Stimulated activated naive CD8-positive, alpha-beta T cell treated with anti-CD3 and anti-CD28 coated beads, Interleukin-15, amount 100 ng/mL, for 72 hours (primary cell): ENCODE measurements at places on chromosomes 5 and 9.

DNA sequence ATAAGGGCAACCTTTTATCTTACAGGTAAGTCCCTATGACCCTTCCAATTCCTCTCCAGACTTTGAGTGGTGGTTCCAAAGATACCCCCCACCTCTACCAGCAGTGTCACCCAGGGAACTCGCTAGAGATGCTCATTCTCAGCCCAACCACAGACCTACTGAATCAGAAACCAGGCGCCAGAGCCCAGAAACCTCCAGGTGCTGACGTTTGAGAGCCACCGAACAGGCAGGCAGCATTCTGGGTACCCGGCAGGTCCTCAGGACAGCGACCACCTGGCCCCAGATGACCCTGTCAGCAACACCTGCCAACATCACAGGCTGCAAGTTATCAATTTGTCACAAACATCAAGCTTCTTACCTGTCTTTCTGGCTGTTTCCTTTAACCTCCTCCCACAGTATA is 19.5 kb downstream of the RAPGEF1 start:
- DNase-seq, result no peak

GRCh38 chr5:95043234-95043633 is 241.7 kb downstream of the MCTP1 start:
- no peak for DNase-seq

- DNase-seq, result no peak
These were observed 77.6 kb downstream of the SIL1 start for GRCh38 chr5:139120521-139120920.

- no peak for DNase-seq
These were observed 62.0 kb downstream of the RNF130 start for GRCh38 chr5:180009581-180009980.

- peak; percentile 24 for DNase-seq
These were observed 6.1 kb downstream of the PRRX2 start for GRCh38 chr9:129671519-129671918.

- no peak for DNase-seq
These were observed 355.1 kb upstream of the DAB2 start for GRCh38 chr5:39779831-39780230.

DNA sequence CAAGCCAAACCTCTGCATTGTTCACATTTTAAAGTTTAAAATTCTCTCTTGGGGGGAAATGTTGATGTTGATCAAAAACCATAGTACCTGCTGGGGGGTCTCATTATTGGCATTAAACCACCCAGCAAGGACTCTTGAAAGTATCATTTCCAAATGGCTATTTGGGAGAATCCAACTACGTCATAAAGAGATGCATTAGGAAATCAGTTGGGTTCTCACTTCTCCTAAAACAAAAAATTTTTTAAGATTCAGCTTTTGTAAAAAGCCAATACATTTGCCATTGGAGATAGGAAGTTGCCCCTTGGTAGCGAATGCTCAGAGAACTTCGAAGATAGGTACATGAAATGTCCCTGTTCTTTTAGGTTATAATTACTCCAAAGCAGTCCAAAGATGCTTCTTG is 96.4 kb downstream of the GNAQ start:
- DNase-seq, result no peak

- peak; percentile 64 for DNase-seq
These were observed at the start of gene AQP3 for GRCh38 chr9:33446946-33447798. Gene AQP3 (minus strand): TSS chr9:33447593. CDS start chr9:33447530, 63 bp downstream.

GRCh38 chr5:126263591-126264184 is 159.5 kb upstream of the GRAMD2B start:
- DNase-seq, result no peak

- DNase-seq, result no peak
These were observed 30.4 kb downstream of the DPYSL3 start for GRCh38 chr5:147479444-147479843.

DNA sequence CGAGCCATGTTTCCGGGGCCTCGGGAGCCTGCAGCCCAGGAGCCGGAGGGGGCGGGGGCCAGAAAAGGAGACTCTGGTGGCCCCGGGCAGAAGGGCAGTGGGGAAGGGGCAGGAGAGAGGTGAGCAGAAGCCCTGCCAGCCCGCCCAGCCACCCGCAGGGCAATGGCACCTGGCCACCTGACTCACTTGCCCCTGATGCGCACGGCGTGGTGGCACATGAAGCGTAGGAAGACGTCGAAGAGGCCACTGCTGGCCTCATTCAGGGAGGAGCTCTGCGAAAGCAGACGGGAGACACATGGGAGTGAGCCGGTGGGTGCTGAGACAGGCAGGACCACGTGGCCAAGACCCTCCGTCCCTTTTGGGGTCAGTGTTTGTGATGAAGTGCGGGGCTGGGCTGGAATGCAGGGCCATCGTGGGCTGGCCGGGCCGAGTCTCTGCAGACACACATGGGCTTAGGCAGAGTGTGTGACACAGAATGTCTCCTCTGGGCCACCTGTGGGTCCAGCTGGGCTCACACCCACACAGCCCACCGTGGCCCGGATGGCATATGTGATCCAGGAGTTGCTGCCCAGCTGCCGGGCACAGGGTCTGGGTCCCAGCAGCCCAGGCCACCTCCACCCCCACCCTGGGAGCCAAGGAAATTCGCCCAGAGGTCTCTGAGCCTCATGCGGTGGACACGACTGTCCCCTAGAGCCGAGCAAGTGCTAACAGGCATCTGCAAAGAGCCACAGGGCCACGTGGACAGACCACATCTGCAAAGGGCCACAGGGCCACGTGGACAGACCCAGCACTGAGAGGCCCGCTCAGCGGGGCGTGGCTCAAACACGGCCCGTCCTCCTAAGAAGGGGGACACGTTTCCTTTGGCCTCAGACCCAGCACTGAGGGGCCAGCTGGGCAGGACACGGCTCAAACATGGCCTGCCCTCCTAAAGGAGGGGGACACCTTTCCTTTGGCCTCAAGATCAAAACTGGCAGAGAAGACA is 23.6 kb downstream of the TERT start:
- no peak for DNase-seq

- DNase-seq, result no peak
These were observed 45.7 kb downstream of the TSPAN17 start for GRCh38 chr5:176692839-176693476.

DNA sequence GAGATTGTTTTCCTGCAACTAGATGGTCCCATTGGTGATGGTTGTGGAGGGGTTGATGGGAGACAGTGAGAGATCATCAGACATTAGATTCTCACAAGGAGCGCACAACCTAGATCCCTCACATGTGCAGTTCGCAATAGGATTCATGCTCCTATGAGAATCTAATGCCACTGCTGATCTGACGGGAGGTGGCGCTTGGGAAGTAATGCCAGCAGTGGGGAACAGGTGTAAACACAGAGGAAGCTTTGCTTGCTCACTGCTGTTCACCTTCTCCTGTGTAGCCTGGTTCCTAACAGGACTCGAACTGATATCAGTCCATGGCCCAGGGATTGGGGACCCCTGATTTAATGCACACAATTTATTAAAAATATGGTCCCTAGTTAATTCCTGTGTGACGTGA is 18.8 kb downstream of the SNCAIP start:
- no peak for DNase-seq

- no peak for DNase-seq
These were observed 294.7 kb downstream of the CHSY3 start for GRCh38 chr5:130198927-130199326.

DNA sequence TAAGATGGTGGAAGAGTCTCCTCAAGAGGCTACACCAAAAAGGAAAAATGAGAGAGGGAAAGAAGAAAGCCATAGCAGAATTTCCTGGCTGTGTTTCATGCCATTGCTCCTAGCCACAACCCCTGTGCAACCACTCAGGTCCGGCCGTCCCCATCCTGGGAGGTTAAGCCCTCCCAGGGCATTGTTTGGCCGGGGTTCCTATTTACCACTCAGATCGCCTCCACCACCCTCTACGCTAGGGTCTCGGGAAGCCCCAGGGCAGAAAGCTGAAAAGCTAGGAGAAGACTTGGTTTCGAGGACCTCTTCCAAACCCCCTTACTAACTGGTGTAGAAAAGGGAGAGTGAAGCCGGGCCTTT is 715 bp downstream of the RC3H2 start:
- DNase-seq, result no peak

GRCh38 chr5:44245935-44246334 is 143.3 kb downstream of the FGF10 start:
- DNase-seq, result no peak

DNA sequence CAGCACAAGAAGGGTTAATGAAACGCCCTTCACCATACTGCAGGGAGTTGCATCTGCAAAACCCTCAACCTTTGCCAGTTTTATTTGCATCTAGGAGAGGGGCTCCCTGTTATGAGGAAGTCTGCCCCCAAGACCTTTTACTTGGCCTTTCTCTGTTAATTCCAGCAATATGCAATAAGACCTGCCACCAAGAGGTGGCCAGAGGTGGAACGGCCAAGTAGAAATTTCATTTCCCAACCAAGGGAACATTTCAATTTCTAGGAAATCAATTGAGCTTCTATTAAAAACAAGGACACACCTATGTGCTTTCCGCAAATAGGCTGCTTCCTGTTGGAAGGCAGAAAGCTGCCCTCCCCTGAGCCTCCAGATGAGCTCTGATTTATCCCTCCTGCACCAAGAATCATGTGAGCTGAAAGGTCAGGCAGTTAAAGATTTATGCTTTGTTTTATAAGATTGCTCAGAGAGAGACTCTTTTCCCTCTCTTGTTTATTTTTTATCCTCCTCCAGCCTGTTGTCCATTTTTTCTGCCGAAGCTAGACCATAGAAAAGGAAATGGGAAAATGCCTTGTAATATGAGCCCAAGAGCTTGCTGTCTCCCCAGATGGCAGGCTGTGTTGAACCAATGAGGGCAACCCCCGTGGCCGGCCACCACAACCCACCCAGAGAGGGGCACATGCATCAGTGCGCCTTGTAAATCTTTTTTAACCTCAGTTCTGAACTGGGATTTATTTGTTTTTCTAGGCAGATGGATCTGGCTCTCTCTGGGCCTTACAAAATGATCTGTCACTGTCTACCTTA is 572.8 kb downstream of the TLE1 start:
- no peak for DNase-seq

DNA sequence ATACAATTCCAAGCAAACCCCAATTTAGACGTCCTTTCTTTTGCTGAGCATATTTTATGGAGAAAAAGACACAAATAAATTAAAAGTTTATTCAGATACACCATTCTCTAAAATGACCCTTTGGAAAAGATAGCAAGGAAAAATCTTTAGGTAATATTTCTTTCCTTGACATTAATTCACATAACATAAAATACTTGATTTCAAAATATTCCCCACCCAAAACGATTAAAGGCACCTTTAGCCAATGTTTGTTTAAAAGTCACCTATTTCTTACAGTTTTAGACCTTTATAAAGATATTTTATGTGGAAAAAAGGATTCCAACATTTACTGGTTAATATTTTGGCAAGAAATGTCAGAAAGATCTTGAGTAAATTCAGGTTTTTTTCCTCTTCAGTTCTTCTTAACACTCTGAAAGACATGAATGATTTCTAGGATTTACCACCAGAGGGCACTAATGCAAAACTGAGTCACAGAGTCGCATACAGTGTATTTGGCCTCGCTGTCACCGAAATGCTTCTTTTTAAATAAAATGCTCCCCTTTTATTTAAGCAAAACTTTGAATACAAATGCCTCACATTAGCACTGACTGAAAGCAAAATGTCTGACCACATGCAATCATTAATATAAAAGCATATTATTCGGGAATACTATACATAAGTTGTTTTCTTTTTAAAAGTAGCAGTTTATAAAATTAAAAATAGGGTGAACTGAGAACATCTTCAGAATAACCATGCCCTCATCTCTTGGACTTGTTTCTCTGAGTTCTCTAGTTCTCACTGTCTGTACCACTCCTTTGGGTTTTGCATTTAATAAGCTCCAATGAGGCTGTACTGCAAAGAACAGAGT is 122.5 kb downstream of the SLC1A3 start:
- no peak for DNase-seq

DNA sequence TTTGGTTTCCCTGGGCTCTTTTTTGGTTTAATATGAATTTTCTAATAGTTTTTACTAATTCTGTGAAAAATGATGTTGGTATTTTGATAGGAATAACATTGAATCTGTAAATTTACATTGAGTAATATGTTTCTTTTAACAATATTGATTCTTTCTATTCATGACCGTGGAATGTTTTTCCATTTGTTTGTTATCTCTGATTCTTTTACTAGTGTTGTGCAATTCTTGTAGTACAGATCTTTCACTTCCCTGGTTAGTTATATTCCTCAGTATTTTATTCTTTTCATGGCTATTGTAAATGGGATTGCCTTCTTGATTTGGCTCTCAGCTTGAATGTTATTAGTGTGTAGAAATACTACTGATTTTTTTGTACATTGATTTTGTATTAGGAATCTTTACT is 137.9 kb downstream of the PRR16 start:
- DNase-seq, result no peak

DNA sequence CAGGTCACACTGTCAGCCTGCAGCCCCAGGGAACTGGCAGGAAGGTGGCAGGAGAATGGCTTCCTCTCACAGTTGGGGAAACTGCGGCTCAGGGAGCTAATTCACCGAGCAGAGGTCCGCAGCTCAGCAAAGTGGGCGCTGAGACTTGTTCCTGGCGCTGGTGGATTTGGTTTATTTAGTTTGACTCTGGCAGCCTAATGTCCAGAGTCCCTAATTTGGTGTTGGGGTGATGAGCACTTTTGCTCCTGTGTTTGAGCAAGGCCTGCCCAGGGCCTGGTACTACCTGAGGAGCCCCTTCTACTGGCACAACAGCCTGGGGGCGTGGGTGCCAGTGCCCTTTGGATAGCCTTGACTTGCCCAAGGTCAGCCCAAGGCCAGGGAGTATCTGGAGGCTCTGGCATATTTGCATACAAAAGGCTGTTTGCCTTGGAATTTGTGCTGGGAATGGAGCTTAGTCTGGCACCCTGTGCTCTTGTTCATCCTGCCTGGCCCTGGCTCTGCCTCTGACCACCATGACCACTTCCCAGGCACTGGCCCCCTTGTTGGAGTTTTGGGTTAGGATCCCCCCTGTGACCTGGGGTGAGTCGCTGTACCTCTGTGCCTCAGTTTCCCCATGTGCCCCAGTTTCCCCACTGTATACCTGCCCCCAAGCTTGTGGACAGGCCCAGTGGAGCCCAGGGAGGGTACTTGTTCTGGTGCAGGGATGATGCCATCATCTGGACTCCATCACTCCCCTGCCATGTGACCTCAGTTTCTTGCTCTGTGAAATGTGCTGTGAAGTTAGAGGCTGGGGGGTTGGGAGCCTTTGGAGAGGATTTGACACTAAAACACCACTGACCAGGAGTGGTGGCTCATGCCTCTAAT is 1.4 kb downstream of the SUSD3 start:
- no peak for DNase-seq

DNA sequence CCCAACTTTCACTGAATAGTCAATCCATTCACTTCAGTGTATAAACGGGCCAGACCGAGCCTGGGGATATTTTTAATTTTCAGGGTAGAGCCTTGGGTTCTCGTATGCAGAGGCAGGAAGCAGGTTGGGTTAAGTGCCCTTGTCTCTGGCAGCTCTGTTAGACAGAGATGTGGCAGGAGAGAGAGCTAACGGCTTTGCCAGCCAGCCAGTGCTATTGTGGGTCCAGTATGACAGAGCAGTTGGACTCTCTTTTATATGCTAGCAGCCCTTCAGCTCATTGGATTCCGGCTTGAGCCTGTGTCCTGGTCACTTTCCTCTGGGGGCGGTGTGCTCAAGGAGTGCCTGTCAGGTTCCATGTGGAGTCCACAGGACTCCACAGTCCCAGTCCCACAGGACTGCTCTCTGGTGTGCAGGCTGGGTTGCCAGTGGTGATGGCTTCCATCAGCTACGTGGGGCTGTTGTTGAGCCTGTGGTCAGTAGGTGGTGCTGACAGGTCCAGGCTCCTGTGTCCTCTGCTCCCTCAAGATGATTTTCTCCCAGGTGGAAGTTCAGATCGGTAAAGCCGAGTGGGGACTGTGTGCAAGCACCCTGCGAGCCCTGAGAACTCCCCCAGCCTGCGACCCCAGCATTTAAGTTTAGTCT is 14.3 kb downstream of the CLTA start:
- no peak for DNase-seq
